Stimulated activated CD4-positive, alpha-beta T cell treated with anti-CD3 and anti-CD28 coated beads, Interleukin-1b, Interleukin-23, amount 100 ng/mL, for 1 hour (primary cell): ENCODE measurements at places on chromosomes 16 and 17.

GRCh38 chr17:50956750-50957523 is 90.8 kb upstream of the TOB1 start:
- peak; percentile 27 for DNase-seq

GRCh38 chr16:27214084-27214961 is 11.0 kb downstream of the KDM8 start:
- DNase-seq: no peak

- no peak for DNase-seq
These were observed at the start of gene GRIN2C for GRCh38 chr17:74859459-74860228. TSS of gene GRIN2C (minus strand) at chr17:74859885. CDS start at chr17:74855092, 4,793 bp downstream.

GRCh38 chr16:90015586-90016338 is 3.5 kb downstream of the DBNDD1 start:
- DNase-seq: no peak

GRCh38 chr16:5225931-5226655 is 128.5 kb upstream of the EEF2KMT start:
- no peak for DNase-seq

- DNase-seq: no peak
These were observed 23.9 kb upstream of the TOM1L1 start for GRCh38 chr17:54876656-54877195.

GRCh38 chr17:17509601-17510425 is 13.6 kb upstream of the RASD1 start:
- no peak for DNase-seq

DNA sequence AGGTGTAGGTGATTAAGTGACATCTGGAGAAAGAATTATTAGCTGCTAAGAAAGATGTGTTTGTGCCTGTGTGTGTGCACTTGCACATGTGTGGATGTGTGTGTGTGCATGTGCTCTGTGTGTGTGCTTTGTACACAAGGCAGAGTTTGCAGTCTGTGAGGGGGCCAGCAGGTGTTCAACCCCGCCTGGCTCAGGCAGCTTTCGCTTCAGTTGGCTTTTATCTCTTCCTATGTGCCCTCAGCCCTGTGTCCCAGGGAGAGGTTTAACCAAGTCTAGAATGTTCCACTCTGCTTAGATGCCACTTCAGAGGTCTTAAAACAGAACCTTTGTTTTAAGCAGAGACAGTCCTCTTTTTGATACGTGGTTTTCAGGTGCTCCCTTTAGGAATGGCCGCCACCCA is 58.8 kb downstream of the CDH13 start:
- no peak for DNase-seq

DNA sequence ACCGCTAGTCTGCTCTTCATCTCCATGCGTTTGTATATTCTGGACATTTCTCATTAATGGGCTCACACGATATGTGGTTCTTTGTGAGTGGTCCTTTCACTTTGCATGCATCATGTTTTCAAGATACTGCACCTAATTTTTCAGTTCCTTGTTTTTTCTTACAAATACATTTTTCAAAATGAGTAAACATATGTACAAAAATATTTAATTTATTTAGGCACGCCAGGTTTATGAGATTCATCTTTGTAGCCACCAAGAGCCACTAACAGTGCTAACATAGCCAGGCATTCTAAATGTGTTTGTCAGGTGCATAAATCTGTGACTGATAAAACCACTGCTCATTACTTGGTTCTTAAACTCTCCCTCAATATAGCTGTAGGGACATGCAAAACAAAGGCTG is 375.3 kb downstream of the WWOX start:
- DNase-seq: no peak

GRCh38 chr17:82978765-82979349 is 100.6 kb upstream of the METRNL start:
- no peak for DNase-seq

DNA sequence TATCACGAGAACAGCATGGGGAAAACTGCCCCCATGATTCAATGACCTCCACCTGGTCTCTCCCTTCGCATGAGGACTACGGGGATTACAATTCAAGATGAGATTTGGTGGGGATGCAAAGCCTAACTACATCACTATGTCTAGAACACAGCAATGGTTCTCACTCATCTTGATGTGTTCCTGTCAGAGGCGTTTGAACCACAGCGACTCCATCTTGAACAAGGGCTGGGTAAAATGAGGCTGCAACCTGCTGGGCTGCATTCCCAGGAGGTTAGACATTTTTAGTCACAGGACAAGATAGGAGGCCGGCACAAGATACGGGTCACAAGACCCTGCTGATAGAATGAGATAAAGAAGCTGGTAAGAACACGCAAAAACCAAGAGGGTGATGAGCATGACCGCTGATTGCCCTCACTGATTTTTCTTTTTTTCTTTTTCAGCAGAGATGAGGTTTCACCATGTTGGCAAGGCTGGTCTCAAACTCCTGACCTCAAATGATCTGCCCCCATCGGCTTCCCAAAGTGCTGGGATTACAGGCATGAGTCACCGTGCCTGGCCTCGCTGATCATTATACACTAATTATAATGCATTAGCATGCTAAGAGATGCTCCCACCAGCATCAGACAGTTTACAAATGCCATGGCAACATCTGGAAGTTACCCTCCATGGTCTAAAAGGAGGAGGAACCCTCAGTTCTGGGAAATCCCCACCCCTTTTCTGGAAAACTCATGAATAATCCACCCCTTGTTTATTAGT is 3.0 kb upstream of the PPY start:
- DNase-seq: no peak

DNA sequence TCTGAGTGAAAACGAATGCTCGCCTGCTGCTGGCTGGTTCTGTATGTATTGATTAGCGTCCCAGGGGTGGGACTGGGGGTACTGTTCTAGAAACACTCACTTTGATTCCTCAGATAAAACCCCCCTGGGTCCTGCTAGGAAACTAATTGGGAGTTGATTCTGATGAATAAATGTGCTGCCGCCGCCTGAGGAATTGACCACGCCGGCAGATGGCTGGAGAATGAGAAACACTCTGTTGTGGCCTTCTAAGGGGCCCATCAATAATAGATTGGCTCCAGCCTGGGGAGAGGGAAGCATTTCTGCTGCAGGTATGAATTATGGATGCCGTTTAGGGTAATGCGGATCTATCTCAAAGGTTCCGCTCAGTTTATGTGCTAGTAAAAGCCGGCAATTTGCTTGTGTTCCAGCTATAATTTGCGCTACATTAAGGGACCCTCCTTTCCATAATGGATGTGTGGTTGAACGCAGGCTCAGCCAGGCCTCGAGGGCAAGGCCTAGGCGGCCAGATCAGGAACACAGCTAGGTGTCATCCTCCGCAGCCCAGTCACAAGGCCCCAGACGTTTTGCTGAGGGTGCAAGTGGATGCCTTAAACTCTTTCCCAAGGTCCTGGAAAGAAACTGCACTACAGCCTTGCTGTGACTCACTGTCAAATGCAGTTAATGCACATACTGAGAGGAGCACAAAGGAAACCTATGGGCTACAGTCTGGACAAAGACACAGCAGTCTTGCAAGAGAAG is 132.2 kb upstream of the HS3ST2 start:
- no peak for DNase-seq

DNA sequence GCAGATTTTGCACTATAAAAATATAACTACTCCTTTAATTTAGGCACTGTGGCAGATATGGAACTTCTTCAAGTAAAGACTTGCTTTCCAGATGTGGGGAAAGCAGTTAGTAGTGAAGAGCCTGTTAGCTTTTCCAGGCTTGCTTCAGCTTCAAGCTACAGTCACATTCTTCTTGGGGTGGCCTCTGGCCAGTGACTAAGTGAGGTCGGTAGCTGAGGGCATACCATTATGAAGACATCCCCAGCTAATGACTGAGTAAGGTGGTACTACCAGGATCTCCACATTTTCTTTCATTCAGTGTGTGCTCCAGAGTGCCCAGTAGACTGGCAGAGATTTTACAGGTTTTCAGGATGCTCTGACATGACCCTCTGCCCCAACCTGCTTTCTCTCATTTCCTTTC is 167.1 kb upstream of the KIF2B start:
- no peak for DNase-seq

DNA sequence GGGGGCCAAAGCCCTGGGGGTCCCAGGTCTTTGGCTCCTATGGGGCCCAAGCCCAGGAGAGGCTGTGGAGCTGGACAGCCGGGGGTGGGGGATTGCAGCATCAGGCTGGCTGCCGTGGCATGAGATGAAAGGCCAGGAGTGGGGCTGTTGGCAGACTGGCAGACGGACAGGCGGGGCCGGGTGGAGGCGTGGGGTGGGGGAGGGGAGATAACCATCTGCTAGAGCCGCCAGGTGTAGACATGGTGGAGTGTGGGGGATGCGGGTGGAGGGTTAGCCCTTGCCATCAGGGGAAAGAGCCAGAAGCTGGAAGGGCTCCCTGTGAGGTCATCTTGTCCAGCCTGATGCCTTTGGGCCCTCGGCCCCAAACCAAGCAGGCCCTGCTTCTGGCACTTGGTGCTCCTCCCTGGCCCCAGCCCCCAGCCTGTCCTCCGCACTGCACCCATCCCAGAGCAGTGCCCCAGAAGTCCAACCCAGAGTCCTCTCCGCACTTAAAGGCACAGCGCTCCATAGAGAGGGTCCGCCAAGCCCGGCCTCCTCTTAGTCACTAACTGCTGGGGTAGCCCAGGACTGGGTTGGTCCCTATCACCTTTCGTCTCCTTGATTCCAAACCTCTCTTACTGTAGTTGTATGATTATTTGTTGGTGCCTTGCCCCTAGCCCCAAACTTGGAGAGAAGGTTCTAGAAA is 33.3 kb upstream of the DLX4 start:
- no peak for DNase-seq
